ENCODE measurements at places on chromosomes 2 and 18.

DNA sequence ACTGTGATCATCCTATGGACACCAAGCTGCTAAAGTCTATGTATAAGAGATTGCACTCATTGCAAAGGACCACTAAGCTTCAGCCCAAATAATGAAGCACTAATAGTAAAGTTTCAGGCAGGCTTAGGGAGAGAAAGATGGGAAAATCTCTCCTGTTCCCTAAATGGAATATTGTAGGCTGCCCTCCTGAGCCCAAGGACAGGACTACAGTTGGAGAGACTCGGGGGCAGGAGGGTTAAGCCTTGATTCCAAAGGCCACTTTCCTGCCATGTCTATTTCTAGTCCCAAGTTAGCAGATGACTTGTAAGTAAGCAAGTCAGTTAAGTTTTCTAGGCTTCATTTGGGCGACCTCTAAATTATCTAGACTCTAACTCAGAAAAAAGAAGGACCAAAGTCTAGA, 9.0 kb downstream of the TMEM247 start:
- DNase-seq = no peak

DNA sequence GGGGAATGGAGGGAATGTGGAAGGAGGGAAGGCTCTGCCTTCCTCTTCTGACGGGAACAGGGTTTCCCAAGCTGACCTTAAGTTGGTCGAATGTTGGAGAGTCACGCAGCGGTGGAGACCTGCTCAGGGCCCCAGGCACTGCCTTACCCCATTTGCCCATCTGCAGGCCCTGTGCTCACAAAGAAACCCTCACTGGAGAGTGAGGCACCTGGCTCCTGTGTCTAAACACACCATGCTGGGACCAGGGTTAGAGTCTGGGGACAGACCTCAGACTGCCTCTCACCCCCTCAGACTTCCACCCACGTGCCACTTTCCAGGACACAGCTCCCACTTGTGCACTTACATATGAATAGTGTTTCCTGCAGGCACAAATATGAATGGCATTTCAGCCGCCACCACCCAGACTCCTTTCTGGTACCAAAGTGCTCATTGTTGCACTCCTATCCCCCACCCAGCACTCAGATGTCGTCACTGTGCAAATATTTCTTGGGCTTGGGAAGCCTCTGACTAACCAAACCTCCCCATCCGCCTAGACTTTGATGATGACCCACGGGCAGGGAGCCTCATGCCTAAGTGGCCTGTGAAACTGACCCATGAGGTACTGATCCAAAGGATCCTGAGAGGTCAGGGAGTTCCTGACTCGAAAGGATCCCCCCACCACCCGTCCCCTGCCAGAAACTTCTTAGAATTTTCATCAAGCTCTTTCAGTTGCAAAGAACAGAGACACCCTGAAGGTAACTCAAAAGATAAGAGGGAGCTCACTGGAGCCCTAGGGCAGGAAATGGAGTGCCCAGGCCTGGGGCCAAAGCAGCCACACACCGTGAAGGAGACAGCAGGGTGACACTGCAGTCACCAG, 78.3 kb downstream of the STPG4 start:
- DNase-seq = no peak

DNA sequence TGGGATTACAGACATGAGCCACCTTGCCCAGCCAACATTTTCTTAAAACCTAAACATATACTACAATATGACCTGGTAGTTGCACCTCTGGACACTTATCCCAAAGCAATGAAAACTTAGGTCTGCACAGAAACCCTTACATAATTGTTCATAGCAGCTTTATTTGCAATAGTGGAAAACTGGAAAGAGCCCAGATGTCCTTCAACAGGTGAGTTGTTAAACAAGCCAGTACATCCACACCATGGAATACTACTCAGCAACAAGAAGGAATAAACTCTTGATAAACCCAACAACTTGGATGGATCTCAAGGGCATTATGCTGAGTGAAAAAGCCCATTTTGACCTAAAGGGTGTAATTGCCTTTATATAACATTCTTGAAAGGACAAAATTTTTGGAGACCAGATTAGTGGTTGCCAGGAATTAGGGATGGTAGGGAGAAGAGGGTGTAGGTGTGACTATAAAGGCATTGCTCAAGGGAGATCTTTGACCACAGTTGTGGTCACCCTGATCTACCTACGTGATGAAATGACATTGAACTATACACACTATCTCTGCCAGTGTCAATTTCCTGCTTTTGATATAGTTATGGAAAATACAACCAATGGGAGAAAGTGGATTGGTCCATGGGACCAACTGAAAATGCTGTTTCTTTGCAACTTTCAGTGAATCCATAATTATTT, 11.9 kb upstream of the AMMECR1L start:
- DNase-seq = no peak

- DNase-seq = no peak
Observed at GRCh38 chr2:101463911-101464641, 10.8 kb downstream of the RFX8 start.

DNA sequence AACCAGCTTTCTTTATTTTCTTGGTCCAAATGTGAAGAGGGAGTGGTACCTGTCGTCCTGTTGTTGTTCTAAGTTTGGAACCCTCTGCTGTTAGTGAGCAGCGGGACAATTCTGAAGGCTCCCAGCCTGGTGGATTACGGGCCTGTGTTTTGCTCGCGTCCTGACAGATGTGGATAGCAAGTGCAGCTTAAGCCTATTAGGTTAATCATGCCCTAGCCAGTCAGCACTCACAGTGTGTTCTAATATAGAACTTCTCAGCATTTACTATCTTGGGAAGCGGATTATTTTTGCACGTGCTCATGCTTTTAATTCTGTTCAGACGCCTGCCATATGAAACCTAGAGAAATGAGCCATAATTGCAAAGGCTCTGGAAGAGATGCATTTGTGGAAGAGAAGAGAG, at the start of gene PCARE:
PCARE (minus strand) TSS at position 113 of the 400 bp plus-strand sequence. CDS start 262 bp downstream, outside the sequence.
- DNase-seq = no peak

DNA sequence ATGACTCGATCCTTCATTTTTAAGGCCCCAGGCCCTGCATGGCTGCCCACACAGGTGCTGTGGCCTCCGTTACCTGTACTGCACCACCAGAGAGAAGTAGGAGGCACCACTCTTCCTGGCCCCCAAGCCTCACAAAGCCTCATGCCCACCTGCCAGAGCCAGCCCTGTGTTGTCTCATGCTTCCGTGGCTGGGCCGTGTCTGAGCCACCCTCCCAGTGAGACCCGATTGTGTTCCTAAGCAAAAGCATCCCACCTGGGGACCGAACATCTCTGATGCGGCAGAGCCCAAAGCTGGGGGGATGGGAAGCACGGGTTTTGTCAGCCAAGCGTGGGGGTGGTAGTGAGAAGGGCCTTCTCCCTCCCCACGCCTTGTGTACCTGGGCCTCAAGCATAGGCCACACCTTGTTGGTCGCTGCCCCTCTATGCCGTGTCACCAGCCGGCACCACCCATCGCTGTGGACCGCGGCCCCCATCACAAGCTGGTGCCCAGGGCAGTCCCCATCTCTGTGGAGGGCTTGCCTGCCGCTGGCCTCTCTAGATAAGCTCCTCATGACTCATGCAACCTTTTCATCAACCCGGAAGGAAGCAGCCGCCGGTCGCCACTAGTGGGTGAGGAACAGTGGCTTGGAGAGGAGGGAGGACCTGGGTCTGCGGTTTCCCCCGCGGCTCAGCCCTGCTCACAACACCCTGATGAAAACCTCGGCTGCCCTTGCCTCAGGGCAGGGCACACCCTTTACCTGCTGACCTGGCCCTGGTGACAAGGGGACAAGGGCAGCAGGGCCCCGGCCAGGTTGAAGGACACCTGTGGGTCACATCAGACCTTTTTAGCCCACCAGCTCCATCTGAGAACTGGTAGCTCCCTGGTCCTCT, 2.7 kb upstream of the RNPEPL1 start:
- DNase-seq = peak; percentile 77

DNA sequence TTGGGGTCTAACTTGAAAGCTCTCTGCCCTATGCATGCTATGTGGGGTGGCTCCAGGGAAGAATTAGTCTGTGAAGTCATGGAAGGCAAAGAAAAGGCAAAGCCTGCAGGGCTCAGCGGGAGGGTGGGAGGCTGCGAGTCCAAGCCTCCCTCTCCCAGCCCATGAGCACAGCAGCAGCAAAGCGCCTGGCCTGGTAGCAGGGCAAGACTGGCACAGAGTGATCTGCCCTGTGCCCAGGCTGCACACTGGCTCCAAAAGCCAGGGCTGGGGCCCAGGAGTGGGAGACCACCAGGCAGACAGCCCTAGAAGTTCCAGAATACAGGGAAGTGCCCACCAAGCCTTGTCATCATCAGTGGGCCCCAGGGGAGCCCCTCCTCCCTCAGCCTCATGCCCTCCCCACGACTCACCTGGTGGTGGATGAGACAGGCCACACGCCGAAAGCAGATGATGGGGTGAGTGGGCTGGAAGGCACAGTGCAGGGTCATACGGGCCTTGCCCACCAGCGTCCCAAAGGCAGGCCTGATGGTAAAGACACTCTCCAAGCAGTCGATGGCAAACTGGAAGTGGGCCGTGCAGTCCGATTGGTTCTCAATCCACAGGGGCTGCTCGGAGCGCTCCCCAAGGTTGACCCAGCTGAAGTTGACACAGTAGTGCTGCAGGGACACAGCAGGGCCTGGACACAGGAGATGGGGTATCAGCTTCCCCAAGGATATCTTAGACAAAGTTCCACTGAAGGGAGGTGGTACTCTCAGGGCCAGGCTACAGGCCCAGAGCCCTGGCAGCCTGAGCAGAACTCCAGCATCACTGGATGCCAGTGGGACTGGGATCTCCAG, 12.1 kb downstream of the CFAP65 start:
- no peak for DNase-seq
